ENCODE measurements at places on chromosomes 11 and 22.

DNA sequence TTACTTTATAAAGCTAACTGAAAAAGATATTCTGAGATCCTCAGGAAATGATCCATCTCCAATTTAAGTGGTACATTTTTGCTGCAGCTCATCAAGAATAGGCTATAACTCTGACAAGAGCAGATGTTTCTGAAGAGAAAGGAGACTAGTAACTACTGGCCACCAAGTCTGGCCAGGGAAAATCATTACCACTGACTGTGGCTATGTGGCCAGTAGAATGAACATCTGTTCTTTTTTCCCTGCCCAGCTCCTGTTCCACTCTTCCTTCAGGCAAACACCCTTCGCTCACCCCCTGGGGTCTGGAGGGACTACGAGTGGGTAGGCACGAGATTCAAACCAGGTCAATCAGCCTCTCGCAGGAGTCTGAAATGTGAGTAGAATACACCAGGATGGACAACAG is 23.9 kb downstream of the TMEM123 start:
- no peak for DNase-seq

DNA sequence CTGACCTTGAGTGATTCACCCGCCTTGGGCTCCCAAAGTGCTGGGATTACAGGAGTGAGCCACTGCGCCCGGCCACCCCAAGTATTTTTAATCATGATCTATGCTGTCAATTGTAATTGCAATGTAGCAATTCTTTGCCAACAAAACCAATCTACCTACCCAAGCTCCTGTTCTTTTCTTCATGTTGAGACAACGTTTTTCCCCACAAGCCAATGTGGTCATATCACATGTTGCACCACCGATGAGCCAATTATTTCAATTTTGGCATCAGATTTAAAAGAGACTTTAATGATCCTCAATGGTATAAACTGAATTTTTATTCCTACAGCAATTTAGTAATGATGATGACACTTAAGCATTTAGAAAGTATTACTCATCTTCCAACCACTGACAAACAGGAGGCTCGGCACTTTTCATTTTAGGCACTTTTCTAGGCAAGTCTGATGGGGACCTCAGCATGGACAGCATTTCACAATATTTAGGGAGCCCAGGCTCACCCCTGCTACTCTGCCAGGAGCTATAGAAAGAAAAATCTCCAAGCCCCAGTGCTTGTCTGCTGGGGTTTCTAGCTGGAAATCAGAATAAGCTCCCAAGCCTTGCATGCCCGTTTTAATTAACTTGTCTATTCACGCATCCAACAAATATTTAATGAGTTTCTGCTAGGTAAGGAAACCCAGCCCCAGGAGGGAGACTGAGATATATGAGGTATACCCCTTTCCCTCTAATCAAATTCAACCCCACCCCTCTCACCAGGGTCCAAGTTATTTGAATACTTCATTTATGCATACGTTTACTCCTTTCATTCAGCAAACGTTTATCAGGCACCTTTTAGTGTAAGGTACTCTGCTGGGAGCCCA is 291.4 kb downstream of the ST3GAL4 start:
- DNase-seq: no peak

- no peak for DNase-seq
Measured at GRCh38 chr11:124887667-124888013, 10.0 kb downstream of the ROBO4 start.

GRCh38 chr11:47768101-47768612 is 1.0 kb upstream of the FNBP4 start:
- DNase-seq: no peak

GRCh38 chr11:134017511-134018430 is 51.1 kb upstream of the JAM3 start:
- no peak for DNase-seq

GRCh38 chr11:109526931-109527330 is 104.9 kb downstream of the C11orf87 start:
- no peak for DNase-seq

DNA sequence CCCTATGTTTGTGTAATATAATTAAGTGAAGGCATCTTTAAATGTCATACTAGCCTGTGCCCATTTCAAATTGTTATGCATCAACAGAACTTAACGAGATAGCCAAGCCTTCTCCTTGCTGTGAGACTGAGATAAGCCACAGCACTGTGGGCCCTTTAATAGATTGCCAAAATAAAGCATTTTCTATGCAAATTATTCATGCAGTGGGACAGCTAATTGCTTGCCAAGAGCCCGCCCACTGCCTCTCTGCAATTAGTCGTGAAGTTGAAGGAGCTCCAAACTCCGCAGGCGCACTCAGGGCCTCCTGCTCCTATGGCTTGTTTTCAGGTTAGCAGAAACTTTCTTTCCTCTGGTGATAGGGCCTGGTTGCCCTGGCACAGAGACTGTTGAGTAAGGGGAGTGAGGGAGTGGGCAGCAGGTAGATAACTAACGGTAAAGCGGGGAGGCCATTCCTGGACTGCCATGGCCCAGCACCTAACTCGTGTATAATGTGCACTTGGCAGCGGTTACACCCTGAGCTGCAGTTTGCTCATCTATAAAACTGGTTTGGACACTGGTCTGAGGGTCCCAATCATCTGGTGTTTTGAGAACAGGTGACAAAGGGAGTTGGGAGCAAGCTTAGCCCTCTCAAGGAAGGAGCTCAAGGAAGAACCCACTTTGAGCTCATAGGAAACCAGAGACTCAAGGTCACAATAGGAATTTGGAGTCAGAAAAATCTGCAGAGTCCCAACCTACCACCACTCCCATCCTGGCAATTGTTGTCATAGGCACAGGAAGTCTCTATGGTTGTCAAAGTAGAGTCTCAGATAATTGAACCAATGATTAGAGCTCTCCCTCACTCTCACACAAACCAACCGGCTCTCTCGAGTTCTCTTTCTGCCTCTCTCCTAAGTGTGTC is 33.9 kb upstream of the RIC3 start:
- DNase-seq: no peak

- DNase-seq: peak; percentile 7
Measured at GRCh38 chr22:20494978-20495860, at the start of gene KLHL22. Gene KLHL22 (minus strand): TSS chr22:20495795. CDS start chr22:20489211, 6,584 bp downstream.

DNA sequence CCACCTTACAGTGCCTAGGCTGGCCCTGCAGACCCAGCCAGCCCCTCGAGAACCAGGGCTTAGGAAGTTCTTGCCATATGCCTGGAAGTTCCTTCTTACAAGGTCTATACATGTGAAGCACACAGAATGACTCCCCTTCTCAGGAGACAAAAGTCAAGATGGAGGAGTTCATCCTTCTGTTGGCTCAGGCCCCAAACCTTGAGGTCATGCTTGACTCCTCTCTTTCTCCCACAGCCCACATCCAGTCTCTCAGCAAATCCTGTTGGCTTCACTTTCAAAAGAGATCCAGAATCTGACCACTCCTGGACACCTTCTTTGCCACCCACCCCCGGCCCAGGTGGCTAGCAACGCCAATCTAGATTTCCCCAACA is 1.7 kb upstream of the CD248 start:
- no peak for DNase-seq

DNA sequence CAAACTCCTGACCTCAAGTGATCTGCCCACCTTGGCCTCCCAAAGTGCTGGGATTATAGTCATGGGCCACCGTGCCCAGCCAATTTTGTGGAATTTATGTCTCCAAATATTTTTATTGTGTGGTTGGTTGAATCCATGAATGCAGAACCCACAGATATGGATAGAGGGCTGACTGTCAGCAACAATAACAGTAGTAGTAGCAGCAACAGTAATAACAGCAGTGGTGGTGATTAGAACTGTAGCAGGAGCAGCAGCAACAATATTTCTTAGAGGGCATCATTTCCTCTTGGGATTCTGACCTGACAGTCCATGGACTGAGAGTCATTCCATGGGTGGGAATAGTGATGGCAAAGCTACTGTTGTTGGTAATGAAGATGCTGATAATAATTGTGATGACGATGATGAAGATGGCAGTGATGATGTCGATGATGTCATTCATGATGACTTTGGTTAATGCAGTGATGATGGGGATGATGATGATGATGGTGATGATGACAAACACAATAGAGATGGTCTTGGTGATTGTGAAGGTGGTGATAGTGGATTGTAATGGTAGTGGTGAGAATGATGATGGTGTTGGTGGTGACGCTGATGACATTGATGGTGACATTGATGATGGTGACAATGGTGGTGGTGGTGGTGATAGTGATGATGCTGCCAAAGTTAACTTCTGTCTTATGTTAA is 13.9 kb upstream of the CD82 start:
- no peak for DNase-seq

- DNase-seq: no peak
Measured at GRCh38 chr11:69081180-69081579, 32.4 kb downstream of the TPCN2 start.

DNA sequence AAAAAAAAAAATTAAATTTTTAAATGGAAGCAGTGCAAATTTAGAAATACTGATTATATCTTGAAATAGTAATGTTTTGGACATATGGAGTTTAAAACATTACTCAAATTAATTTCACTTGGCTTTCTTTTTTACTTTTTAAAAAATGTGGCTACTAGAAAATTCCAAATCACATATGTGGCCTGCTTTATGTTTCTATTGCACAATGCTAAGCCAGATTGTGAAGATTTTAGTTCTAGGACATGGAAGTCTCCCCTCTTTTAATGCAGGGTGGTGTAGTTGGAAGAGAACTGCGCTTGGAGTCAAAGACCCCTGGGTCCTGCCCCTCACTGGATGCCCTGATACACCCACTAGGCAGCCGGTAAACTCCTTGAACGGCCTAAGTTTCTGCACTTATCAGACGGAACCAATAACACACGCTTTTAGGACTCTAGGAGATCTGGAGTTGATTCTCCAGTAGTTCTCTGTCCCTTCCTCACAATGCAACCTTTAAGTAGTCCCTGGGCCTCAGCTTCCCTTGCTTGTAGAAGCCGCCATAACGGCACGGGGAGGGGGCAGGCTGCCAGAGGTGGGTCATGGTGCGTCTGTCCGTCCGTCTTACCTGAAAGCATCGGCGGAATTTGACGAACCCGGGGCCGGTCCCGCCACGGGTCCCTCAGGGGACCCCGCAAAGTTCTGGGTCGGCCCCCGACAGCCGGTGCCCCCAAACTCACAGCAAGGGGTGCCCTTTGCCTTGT is 505 bp downstream of the FAM227A start:
- no peak for DNase-seq

- no peak for DNase-seq
Measured at GRCh38 chr22:23106906-23107367, 34.9 kb downstream of the RSPH14 start.

GRCh38 chr11:118790357-118791110 is 430 bp downstream of the DDX6 start:
- DNase-seq: peak; percentile 43

DNA sequence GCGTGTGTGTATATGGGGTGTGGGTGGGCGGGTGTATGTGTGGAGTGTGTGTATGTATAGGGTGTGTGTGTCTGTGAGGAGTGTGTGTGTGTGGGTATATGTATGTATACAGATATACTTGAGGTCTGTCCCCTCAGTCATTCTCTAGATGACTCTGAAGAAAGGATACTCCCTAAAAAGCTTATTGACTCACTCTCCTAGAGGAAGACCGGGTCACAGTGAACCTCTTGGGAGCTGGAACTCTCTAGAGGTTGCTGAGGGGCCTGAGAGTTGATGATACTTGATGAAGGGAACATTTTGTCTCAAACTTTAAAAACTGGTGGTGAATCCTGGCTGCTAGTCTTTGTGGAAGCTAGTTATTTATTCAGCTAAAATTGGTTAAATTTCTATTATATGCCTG is 15.1 kb downstream of the STX3 start:
- DNase-seq: no peak

DNA sequence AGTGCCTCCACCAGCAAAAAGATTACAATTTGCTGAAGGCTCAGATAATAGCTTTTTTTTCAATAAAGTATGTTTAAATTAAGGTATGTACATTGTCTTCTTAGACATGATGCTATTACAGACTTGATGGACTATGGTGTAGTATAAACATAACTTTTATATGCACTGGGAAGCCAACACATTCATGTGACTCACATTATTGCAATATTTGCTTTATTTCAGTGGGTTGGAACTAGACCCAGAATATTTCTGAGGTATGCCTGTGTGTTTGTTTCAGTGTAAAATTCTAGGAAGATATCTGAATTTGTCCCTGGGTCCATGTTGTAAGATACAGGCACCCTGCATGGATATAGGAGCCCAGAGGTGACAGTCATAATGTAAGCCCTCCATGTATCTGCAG is 120.0 kb upstream of the BDNF start:
- no peak for DNase-seq

DNA sequence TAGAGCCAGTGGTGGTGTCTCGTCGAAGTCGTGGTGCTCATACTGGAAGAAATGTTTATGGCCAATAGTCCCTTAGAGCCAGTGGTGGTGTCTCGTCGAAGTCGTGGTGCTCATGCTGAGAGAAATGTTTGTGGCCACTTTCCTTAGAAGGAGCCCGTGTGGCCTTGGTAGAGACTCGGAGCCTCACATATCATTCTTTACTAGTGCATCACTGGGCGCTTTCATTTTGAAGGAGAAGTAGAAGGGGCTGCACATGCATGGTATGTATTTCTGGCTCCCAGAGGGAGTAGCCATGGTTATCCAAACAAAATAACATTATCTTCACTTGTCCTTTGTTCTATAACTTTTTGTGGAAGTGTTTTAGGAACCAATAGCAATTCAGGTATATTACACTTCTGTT is 69.5 kb downstream of the JAM3 start:
- no peak for DNase-seq

GRCh38 chr11:83554876-83555275 is 268.7 kb upstream of the CCDC90B start:
- no peak for DNase-seq

DNA sequence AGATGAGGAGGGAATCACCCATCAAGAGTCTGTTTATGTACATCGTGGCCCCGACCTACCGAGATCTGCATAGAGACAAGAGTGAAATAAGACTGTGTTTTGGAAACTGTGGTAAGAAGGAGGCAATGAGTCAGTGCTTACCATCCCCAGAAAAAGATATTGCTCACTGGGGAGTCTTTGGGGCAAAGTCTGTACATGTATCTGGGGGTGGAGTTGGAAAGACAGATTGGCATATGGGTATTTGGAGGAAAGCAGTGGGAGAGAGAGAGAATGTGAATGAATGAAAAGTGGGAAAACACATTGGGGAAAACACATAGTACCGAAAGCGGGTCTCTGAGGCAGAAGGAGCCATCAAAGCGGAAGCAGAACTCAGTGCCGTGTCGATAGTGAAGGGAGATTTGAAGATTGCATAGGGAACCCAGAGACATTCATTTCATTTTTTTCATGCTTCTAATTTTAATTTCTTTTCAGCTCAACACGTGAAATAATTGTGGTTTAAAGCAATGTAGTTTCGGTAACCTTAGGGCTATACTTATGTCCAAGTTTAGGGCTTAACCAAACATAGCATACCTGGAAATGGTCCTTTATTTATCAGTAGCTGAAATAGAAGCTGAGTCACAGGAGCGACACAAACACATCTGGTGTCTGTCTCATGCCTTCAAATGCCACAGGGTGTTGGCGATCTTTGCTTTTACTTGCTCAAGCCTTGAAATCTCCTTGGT is 98.6 kb upstream of the CD44 start:
- peak; percentile 49 for DNase-seq

DNA sequence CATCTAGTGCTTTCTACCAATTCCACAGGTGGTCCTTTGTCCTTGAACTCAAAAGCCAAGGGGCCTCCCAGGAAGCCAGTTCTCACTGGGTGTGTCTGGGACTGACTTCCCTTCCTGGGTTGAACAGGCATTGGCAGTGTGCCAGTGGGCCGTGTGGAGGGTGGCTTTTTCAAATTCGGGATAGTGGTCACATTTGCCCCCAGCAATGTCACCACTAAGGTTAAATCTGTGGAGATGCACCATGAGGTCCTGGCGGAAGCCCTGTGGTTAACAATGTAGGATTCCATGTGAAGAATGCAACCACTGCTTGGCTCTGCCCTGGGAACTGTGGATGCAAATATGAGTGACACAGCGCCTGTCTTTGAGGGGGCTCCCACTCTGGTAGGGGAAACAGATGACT is 53.2 kb upstream of the MTNR1B start:
- DNase-seq: no peak
